H1 (cell line): ENCODE measurements at places on chromosomes 1 and 21. TPM values are rescaled to one million over a fixed set of nuclear protein-coding genes. Genes with fewer than 3 reads are reported as not detected.

DNA sequence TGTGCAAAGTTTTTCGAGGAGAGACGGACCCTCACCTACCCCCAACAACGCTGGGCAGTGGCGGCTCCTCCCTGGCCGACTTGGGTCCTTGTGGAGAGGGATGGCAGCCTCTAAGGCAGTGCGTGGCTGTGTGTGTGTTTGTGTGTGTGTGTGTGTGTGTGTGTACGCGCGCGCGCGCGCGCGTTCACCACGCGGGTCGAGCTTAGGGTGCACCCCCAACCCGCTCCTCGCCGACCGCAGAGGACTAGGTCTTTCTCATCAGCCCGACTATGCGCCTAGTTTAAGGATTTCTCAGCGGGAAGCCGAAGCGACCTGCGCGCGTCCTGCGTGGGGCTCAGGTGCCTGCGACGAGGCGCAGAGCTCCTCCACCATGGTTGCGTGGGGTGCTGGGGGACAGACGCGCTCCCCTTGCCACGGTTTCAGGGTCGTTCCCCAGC lies 940 bp downstream of the SOX13 start:
- DNase-seq = no peak

DNA sequence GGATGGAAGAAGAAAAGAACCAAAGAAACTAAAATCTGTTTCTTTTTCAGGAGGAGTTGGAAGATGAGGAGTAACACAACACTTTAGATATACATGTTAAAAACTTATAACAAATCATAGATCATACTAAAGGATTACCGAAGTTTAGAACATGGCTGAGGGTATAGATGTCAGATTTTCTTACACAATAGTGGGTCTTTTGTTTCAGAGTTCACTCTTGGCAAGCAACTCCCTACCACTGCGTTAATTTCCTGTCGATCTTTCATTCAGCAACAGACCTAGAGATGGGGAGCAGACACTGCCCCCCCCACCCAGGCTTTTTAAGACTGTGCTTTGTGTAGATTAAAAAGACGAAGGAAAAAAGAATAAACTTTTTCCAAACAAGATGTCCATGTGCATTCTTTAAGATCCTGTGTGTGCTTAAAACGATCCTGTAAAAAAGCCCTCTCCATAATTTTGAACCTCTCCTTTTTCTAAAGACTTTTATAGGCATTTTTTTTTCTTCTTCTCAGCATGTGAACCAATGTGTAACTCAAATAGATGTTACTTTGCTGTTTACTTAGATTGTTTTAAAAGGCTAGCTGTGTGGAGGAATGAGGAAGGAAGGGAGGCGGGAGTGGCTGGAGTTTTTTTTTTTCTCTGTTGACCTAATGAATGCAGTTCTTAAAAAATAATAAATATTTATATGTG lies 50.4 kb downstream of the NFIA start:
- no peak for DNase-seq

The EDARADD gene
- 6.1 and 7.0 TPM in 2 replicates for total RNA-seq

- DNase-seq = peak; percentile 66
Observed at GRCh38 chr1:47232187-47232874, at the start of gene TAL1. Gene TAL1 (minus strand): TSS chr1:47232225. CDS start chr1:47225888, 6,337 bp downstream.

- no peak for DNase-seq
Observed at GRCh38 chr1:107000902-107001301, 55.6 kb upstream of the PRMT6 start.

DNA sequence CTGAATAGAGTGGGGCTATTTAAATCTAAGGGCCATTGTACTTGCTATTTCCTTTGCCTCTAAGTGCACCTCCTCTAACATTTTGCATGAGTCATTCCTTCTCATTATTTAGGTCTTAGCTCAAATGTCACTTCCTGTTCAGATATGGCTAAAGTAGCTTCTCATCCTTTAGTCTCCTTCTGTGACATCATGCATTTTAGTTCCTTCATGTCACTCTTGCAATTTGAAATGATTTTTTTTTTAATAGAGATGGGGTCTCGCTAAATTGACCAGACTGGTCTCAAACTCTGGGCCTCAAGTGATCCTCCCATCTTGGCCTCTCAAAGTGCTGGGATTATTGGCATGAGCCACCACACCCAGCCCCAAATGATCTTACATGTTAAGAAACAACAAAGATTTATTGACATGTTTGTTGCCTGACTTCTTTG lies 6.6 kb downstream of the TBX19 start:
- DNase-seq = no peak
